ENCODE measurements at places on chromosomes 2 and 18. TPM values are rescaled to one million over a fixed set of nuclear protein-coding genes. Genes with fewer than 3 reads are reported as not detected.
A peak's percentile ranks its signal among the peaks of the same experiment; 100 is the strongest.

Gene RETREG2
- total RNA-seq: 58.8 TPM

Gene AKAIN1
- total RNA-seq: not detected

Gene IL18RAP
- 7.4 TPM for total RNA-seq

Gene OTX1
- not detected for total RNA-seq

Gene WDFY1
- total RNA-seq: 33.6 TPM

Gene LGALSL
- 1.9 TPM for total RNA-seq

Gene CCDC121
- total RNA-seq: 0.44 TPM

DNA sequence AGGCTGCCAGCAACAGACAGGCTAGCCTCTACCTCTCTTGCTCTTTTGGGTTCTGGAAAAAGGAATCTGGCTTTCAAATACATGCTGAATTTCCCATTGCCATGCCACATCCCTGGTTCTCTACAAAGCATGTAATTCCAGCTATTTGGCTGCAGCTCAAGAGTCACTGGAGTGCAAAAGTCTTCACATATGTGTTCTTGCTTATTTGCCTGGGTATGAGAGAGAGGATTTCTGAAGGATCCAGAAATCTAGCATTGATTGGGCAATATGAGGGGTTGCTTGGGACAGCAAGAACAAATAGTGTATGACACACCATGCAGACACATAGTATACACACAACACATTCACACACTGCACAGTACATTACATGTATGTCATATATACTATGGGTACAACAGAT, 30.7 kb upstream of the LGALSL start:
- no peak overlapping the region for H3K4me3 ChIP-seq
- no peak overlapping the region for H3K27ac ChIP-seq
- H3K27me3 ChIP-seq: no peaks in the 10 kb centered on the region
- no peak for DNase-seq
- H3K4me1 ChIP-seq: no peaks in the 10 kb centered on the region
- no peaks in the 10 kb centered on the region for H3K36me3 ChIP-seq

DNA sequence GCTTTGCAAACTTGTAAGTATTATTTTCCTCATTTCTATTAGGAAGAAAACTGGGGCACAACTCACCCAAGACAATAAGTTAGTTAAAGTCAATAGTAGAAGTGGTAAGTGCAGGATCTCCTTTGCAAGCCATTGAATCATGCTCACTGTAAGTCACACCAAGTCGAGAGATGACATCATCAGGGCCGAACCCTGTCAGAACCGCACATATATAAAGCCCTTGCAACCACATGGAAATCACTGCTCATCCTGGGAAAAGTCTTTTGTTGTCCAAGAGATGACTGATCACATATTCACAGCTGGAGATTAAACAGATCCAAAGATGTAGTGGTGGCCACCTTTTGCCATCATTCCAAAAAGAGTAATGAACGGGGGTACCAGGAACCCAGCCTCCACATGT, 484.8 kb upstream of the ID2 start:
- H3K27me3 ChIP-seq: peaks cover 2% of the 10 kb centered on the region
- peaks cover 4% of the 10 kb centered on the region for H3K4me1 ChIP-seq
- H3K36me3 ChIP-seq: no peaks in the 10 kb centered on the region
- no peak for DNase-seq
- no peak overlapping the region for H3K27ac ChIP-seq

GRCh38 chr2:197210430-197210829, 100.2 kb downstream of the ANKRD44 start:
- peak overlapping the region; percentile 30 for H3K4me3 ChIP-seq
- no peak for DNase-seq
- H3K27ac ChIP-seq: peak overlapping the region; percentile 99
- no peaks in the 10 kb centered on the region for H3K27me3 ChIP-seq
- peaks cover 11% of the 10 kb centered on the region for H3K36me3 ChIP-seq

Measured in activated CD4-positive, alpha-beta T cell treated with anti-CD3 and anti-CD28 coated beads for 36 hours (primary cell).